ENCODE measurements at places on chromosomes 16 and 17.

DNA sequence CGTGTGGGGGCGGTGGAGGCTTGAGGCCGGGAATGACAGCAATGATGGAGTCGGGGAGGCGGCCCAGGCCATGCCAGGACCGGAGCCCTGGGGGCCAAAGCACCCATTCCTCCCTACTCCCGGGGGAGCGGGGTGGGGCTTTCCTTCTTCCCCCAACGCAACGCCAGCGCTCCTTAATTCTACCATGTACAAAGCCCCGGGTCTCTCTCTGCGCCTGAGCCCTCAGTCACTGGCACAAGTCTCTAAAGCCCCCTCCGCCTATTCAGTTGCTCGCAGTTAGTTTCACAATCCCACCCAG, 245 bp upstream of the RNF227 start:
- no peak for DNase-seq

- DNase-seq, result no peak
Measured at GRCh38 chr16:73890186-73891128, 406.2 kb upstream of the PSMD7 start.

DNA sequence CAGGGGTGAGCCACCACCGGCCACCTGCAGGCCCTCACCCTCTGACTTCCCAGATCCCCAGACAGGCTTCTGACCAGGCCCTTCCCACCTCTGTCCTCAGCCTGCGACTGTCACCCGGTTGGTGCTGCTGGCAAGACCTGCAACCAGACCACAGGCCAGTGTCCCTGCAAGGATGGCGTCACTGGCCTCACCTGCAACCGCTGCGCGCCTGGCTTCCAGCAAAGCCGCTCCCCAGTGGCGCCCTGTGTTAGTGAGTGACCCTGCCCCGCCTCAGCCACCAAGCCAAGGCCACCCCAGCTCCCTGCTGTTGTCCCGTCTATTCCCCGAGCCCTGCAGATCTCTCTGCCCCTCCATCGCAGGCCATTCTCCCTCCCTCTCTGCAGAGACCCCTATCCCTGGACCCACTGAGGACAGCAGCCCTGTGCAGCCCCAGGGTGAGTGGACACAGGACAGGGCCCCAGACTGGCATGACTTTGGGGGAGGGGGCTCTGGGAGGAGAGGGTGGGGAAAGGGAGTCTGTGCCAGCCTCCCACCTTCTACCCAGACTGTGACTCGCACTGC, 1.9 kb downstream of the NTN3 start:
- DNase-seq, result no peak

DNA sequence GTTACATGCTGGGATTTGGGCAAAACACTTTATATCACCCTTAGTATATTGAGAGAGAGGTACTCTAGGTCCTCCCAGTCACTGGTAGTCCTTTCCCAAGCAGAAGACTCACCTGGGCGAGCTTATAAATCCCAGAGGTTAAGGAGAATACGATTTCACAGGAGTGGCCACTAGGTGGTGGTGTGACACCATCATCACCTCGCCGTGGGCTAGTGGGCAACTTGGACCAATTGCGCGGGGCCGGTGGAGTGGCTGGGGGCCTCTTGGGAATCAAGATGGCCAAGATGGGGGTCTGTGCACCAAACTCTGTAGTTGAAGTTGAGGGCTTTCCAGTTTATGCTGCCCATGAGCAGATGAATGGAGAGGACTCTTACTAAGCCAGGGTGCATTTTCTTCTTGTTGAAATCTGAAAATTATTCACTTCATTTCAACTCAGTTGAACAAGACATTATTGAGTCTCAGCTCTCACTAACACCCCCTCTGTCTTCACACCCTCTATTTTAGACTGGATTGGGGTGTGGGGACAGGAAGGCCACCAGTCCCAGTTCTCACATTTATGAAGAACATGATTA, 38.2 kb upstream of the PIRT start:
- DNase-seq, result peak; percentile 28

- DNase-seq, result no peak
Measured at GRCh38 chr16:78254841-78255240, 155.4 kb downstream of the WWOX start.

- no peak for DNase-seq
Measured at GRCh38 chr17:83191388-83192160, 112.2 kb downstream of the METRNL start.

DNA sequence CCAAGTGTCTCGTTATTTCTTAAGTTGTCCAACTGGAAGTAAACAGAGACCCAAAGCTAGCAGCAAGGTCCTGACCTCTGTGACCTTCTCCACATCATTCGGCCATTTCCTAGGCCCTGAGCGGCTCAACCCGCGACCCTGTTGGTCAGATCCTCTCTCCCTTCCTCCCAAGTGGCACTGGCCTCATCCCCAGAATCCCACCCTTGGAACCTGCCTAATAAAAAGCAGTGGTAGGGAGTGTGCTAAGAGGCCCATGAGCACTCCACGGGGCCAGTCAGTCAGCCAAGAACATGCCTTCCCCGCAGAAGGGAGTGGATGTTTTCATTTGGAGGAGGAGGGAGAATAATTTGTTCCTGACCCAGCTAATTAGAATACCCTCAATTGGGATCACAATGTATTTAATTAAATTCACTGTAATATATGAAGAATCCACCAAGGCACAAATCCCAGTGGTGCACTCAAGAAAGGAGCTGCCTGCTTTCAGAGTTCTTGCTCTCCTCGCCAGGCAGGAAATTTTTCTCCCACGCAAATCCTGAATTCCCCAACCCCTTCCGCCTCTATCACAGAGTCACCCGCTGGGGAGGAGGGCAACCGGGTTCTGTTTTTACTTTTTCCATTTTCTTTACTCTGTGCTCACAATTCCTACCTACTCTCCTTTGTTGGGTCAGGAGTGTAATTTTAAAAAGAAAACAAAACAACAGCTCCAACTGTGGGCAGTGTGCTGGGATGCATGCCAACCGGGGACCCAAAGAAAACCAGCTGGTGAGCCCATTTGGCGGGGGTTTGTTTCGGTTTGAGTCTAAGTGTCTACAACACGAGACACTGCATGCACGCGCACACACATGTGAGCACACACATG, 153.4 kb downstream of the ZFHX3 start:
- no peak for DNase-seq

GRCh38 chr17:80696964-80697363, 152.3 kb downstream of the RPTOR start:
- DNase-seq, result no peak

GRCh38 chr17:11779892-11780291, 181.6 kb downstream of the DNAH9 start:
- DNase-seq, result no peak

- no peak for DNase-seq
Measured at GRCh38 chr16:17131351-17131750, 339.4 kb downstream of the XYLT1 start.

- DNase-seq, result no peak
Measured at GRCh38 chr16:58960484-58960883, 226.4 kb upstream of the GOT2 start.

- DNase-seq, result no peak
Measured at GRCh38 chr16:7315813-7316212, 16.8 kb upstream of the RBFOX1 start.

DNA sequence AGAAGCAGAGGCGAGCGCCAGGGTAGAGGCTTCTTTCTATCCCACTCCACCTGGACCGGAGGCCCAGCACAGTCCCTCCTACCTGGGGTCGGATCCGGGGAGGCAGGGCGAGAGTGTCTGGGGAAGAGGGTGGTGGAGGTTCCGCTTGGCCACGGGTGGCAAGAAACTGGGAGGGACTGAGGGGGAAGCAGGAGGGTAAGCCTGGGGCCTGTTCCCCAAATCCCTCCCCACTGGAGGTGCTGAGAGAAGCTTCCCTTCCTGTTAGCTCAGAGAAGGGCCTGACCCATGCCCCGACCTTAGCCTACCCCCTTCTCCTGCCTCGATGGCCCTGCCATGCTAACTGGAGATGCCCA, 1.8 kb upstream of the TPPP3 start:
- DNase-seq, result no peak

GRCh38 chr17:32350666-32351418, 885 bp downstream of the ZNF207 start:
- DNase-seq, result peak; percentile 16

- no peak for DNase-seq
Measured at GRCh38 chr16:68033101-68033500, 10.0 kb downstream of the DUS2 start.

- no peak for DNase-seq
Measured at GRCh38 chr17:6163612-6164333, 93.6 kb downstream of the WSCD1 start.

DNA sequence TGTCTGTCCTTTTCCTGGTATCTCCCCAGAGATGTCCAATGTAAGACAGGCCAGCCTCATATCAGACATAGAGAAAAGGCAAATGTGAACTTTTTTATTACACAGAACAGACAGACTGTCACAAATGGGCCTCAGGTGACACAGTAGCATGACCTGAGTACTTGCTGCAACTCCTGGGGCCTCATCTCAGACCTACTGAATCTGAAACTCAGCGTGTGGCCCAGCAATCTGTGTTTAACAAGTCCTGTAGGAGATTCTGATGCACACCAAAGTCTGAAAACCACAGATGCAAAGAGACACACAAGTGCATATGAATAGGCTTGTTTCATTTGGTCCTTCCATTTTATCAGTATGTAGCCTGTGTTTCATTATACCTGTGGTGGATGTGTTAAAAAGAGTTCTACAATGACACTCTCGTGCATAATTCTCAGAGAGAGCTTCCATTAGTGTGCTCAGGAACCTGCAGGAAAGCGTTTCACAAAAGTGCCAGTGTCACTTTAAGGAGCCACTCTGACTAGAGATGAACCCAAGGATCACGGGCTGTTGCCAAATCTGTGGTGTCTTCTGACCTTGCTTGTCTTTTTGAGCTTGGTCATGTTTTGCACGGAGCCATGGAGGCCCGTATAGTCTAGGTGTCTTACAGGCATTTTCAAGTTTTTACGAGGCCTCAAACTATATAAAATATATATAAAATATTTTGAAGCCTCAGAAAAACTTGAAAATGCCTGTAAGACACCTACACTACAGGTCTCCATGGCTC, 33.8 kb upstream of the NF1 start:
- no peak for DNase-seq

DNA sequence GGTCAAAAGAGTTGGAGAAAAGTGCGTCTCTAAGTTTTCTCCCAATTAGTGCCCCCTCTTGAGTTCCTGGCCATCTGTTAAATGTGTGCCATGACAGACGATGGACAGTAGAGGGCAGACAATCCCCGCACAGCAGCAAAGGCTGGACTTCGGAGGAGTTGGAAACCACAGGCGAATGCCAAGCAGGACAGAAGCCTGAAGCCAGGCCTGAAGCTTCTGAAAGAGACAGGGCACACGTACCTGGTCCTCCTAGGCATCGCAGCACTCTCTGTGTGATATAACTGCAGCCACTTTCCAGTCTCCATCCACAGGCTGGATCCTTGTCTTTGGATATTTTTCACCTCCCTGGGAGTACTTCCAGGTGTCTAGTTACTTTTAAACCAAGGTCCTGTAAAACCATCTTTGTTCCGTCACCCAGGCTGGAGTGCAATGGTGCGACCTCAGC, 14.5 kb downstream of the C17orf100 start:
- DNase-seq, result peak; percentile 65

DNA sequence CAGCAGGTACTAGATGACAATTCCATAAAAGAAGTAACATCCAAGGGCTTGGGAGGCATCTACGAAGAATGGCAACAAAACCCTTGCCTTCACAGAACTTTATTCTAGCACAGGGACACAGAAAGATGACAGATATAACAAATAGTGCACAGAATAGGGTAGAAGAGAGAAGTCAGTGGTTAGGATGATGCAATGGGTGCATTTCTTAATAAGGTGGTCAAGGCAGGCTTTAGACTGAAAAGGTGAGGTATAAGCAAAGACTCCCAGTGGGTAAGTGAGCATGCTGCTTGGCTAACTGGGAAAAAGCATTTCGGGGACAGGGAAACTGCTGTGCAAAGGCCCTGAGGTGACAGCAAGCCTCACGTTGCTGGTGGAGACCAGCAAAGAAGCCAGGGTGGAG, 175.9 kb downstream of the XYLT1 start:
- no peak for DNase-seq

DNA sequence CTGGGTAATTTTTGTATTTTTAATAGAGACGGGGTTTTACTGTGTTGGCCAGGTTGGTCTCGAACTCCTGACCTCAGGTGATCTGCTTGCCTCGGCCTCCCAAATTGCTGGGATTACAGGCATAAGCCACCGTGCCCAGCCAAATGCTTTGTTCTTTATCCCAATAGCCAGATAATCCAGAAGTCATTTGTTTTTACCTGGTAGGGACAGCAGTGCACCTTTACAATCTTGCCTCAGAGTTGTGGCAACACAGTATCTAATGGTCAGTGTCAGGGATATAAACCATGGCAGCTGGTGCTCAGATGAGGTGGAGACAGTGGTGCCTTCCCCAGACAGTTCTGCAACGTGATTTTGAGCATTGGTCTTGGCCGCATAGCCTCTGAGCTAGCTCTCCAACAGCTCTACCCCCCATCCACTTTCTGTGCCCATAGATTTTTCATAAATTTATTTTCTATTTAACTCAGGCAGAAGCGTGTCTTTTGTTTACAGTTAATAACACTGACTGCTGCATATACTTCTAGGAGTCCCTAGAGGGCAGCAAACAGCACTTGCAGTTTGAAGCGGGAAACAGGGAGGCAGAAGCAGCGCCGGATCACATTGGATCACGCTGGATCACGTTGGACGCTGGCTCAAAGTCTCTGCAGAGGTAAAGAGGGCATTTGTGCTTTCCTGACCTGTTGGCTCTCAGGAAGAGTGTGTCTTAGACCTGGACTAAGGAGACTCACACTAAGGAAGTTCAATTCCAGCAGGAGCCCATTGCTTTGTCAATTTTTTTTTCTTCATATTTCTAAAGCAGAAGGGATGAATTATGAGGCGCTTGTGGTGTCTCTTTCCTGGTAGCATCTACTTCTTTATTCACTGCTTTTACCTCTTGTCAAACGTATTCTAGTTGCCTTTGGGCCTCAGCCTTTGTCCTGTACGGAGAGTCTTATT, 5.1 kb upstream of the GGT6 start:
- DNase-seq, result no peak

DNA sequence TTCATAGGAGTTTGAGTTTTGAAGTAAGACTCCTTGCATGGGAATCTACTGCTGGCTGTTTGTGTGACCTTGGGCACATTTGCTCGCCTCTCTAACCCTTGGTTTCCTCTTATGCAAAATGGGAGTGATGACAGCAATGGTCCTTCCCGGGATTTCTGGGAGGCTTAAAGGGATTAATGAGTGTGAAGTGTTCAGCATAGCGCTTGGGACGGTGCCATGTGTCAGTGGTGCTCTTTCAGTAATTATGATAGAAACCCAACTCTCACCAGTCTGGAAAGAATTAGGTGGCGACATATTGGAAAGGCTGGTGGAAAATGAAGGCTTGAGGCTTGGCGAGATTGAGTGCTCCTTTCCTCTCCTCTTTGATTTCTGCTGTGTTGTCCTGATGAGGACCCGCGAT, 429.2 kb upstream of the EEF2KMT start:
- no peak for DNase-seq

- no peak for DNase-seq
Measured at GRCh38 chr16:83117810-83118209, 491.0 kb downstream of the CDH13 start.

- no peak for DNase-seq
Measured at GRCh38 chr16:30567160-30567990, 4.1 kb downstream of the ZNF688 start.

DNA sequence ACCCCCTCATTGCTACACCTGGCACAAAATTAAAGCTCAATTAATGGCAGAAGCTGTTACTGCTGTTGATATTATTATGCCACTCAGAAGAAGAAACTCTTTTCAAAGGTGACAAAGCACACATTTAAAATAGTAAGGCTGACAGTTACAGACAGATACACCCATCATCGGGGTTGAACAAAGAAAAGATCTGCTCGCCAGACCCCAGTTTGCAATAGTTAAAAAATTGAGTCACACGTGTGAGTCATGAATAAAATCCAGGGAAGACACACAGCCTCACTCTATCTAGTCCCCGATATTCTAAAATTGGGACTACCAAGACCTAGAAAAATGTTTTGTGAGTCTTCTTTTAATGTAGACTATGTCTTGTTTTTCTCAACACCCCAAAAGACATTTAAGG, 330.0 kb upstream of the SOX9 start:
- DNase-seq, result no peak
